ENCODE measurements at places on chromosomes 16 and 17.

- no peak for DNase-seq
Measured at GRCh38 chr17:81723651-81724209, 11.6 kb downstream of the SLC25A10 start.

- no peak for DNase-seq
Measured at GRCh38 chr16:5854027-5854426, 756.4 kb upstream of the EEF2KMT start.

DNA sequence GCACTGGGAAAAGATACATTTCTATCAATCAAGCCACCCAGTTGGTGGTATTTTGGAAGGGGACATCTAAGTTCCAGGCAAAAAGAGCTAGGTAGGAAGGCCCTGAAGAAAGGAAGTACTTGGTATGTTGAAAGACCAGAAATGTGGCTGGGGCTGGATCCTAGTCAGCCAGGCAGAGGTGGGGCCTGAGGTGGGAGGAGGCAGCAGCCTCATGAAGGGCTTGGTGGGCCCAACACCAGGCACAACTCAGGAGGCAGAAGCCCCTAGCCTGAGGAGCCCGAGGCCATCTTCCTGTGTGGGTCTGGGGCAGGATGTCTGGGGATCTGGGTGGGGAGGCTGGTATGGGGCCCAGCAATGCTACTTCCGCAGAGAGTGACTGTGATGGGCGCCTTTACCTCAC, 105.9 kb downstream of the SALL1 start:
- DNase-seq = peak; percentile 14

GRCh38 chr17:52140601-52141000, 17.9 kb downstream of the CA10 start:
- no peak for DNase-seq

DNA sequence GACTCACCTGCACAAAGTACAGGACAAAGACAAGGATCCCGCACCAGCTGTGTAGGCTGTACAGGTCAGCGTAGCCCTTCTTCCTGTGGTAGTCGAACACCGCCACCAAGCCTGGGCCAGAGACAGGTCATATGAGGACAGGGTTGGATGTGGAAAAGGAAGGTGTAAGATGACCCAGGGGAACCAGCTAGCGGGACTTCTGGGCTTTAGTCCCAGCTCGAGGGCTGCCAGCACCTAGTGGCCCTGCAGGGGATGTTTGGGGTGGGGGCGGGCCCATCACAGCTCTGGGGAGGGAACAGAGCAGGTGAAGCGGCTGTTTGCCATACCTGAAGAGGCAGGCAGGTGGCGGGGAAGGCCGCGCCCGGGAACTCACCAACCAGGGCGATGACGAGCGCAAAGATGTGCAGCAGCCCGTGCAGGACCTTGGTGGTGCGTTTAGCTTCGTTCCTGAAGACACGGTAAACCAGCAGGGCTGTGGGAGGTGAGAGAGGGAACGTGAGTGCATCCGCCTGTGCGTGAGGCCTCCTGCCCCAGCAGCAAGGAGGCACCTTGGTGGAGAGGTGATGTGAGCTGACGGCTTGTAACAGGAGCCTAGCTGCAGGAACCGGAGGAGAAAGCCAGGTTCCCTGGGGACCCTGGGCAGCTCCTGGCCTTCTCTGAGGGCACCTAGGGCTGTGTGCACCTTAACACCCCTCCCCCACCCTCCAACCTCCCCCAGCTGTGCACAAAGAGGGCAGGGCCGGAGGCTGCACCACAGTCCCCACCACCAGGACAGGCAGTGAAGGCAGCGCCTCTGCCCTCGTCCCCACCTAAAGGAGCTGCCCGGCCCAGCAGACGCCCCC, 10.2 kb downstream of the CYB561 start:
- DNase-seq = peak; percentile 85

Measured in upper lobe of left lung (tissue), 6 donors.